ENCODE measurements at places on chromosomes 3 and 15. TPM values are rescaled to one million over a fixed set of nuclear protein-coding genes. Genes with fewer than 3 reads are reported as not detected.

DNA sequence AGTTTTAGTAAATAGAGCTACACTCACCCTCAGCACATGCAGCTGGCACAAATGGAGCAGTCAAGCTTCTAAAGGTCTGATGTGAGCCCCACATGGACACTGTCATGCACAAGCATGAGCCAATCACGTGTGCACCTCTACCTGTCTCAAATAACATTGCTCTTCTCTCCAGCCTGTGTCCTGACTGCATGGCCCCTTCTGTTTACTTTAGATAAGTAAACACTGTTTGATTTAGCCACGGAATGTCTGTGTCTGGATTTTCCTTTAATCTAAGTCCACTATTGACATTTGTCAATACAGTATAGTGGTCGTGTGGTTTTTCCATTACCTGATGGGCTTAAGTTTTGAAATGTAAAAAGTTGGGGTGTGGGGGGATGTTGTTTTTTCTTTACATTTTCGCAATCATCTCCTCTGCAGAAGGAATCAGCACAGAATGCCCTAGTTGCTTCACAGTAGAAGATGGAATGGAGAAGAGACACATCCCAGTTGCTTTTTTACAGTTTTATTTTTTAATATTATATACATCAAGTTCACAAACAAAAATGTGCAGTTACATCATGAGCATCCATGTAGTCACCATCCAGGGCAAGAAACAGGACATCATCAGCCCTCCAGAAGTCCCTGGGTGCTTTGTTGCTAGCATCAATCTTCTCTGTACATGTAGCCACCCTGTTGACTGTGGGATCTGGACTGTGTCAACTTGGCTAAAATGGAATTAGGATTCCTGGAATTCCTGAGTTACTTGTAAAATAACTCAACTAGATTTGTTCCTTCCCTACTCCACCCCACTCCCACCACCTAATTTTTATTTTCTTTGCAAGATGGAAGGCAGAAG is 146.1 kb downstream of the UACA start:
- no peak overlapping the region for H3K4me3 ChIP-seq
- no peaks in the 10 kb centered on the region for H3K4me1 ChIP-seq
- no peak for DNase-seq
- no peaks in the 10 kb centered on the region for H3K36me3 ChIP-seq
- no peak overlapping the region for H3K27ac ChIP-seq

- H3K4me3 ChIP-seq: no peak overlapping the region
- H3K27me3 ChIP-seq: no peaks in the 10 kb centered on the region
- peak overlapping the region; percentile 57 for H3K27ac ChIP-seq
- H3K4me1 ChIP-seq: peaks cover 7% of the 10 kb centered on the region
- peaks cover 81% of the 10 kb centered on the region for H3K36me3 ChIP-seq
These were observed 64.6 kb downstream of the DHX30 start for GRCh38 chr3:47867451-47868044.

- peak overlapping the region; percentile 51 for H3K4me3 ChIP-seq
- H3K27me3 ChIP-seq: no peaks in the 10 kb centered on the region
- DNase-seq: no peak
- H3K36me3 ChIP-seq: no peaks in the 10 kb centered on the region
- H3K4me1 ChIP-seq: peaks cover 6% of the 10 kb centered on the region
These were observed 849 bp downstream of the TRAK1 start for GRCh38 chr3:42092006-42092405.

- no peak overlapping the region for H3K27ac ChIP-seq
- DNase-seq: no peak
- no peaks in the 10 kb centered on the region for H3K36me3 ChIP-seq
These were observed 11.1 kb downstream of the RUVBL1 start for GRCh38 chr3:128112357-128112968.

GRCh38 chr3:197546307-197547085 is 9.3 kb downstream of the BDH1 start:
- DNase-seq: no peak
- no peaks in the 10 kb centered on the region for H3K27me3 ChIP-seq
- H3K4me1 ChIP-seq: peaks cover 12% of the 10 kb centered on the region

- no peak for DNase-seq
- no peaks in the 10 kb centered on the region for H3K36me3 ChIP-seq
- no peak overlapping the region for H3K27ac ChIP-seq
These were observed 43.3 kb upstream of the SLCO2A1 start for GRCh38 chr3:134072881-134073582.

DNA sequence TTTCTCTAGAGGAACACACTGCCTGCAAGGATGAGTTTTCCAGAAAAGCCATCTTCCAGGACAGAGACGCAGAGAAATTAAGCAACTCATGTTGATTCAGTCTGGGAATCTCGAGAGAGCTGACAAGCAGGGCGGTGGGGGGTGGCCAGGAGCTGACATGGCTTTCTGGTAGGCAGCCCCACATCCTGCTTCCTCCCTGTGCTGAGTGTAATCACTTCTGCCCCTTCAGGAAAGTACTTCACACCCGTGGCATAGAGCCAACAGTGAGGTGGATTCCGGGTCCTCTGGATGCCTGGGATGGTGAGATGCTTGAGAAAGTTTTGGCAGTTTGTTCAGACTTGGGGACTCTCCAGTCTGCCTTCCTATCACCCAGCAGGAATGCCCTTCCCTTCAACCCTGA is 221.1 kb downstream of the SLCO3A1 start:
- peaks cover 7% of the 10 kb centered on the region for H3K4me1 ChIP-seq
- peak; percentile 19 for DNase-seq
- H3K36me3 ChIP-seq: no peaks in the 10 kb centered on the region

DNA sequence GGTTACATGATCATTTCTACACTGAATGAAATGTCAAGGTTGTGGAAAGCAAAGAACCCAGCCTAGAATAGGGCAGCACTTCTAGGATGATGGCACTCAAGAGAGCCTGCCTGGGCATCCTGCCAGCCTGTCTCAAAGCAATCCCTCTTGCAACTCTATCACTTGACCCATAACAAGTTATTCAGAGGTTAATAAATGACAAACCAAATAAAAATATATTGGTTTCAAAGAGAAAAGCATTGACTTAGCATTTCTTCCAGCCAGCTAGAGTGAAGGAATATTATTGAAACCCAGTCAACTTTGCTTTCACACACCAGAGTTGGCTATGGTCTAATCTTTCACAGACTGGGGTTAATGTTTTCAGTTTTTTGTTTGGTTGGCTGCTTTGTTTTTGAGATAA is 214.6 kb upstream of the UBE2E2 start:
- no peak for DNase-seq
- H3K27me3 ChIP-seq: no peaks in the 10 kb centered on the region
- no peaks in the 10 kb centered on the region for H3K4me1 ChIP-seq
- no peak overlapping the region for H3K4me3 ChIP-seq
- H3K27ac ChIP-seq: no peak overlapping the region

GRCh38 chr3:72155391-72156064 is 370.6 kb upstream of the PROK2 start:
- H3K27me3 ChIP-seq: no peaks in the 10 kb centered on the region
- peaks cover 19% of the 10 kb centered on the region for H3K4me1 ChIP-seq
- H3K4me3 ChIP-seq: no peak overlapping the region
- H3K27ac ChIP-seq: peak overlapping the region; percentile 75
- DNase-seq: peak; percentile 67
- no peaks in the 10 kb centered on the region for H3K36me3 ChIP-seq

DNA sequence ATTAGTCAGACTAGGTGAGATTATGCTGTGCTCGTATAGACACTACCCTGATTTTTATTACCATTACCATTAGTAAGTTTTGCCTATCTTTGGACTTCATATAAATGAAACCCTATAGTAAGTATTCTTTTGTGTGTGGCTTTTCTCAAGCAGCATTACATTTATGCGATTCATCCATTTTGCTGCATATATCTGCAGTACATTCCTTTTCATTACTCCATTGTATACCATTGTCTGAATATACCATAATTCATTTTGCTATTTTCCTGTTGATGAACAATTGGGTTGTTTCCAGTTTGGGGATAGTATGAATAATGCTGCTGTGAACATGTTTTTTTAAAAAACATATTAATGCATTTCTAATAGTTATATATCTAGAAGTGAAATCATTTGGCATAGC is 45.3 kb downstream of the TMEM212 start:
- no peak overlapping the region for H3K4me3 ChIP-seq
- H3K4me1 ChIP-seq: no peaks in the 10 kb centered on the region
- no peak overlapping the region for H3K27ac ChIP-seq
- H3K36me3 ChIP-seq: no peaks in the 10 kb centered on the region
- DNase-seq: no peak
- no peaks in the 10 kb centered on the region for H3K27me3 ChIP-seq

DNA sequence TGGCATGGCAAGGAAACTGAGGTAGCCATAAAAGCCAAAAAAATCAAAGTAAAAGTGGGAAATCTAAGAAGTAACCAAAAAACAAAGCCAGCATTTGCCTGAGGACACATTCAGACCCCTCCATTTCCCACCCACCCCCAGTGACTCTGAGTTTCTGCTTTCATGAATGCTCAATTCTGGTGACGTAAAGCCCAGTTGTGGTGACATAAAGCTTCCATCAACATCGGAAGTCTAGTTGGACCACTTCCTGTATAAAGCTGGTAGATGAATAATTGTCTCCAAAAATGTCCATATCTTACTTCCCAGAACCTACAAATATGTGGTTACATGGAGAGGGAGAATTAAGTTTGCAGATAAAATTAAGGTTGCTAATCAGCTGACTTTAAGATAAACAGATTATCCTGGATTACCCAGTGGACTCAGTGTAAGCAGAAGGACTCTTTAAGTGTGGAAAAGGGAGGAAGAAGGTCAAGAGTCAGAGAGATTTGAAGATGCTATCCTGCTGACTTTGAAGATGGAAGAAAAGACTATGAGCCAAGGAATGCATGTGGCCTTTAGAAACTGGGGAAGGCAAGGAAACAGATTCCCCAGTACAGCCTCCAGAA is 62.0 kb upstream of the ST3GAL6 start:
- H3K27me3 ChIP-seq: no peaks in the 10 kb centered on the region
- no peaks in the 10 kb centered on the region for H3K4me1 ChIP-seq
- H3K4me3 ChIP-seq: no peak overlapping the region
- H3K27ac ChIP-seq: no peak overlapping the region
- no peaks in the 10 kb centered on the region for H3K36me3 ChIP-seq

DNA sequence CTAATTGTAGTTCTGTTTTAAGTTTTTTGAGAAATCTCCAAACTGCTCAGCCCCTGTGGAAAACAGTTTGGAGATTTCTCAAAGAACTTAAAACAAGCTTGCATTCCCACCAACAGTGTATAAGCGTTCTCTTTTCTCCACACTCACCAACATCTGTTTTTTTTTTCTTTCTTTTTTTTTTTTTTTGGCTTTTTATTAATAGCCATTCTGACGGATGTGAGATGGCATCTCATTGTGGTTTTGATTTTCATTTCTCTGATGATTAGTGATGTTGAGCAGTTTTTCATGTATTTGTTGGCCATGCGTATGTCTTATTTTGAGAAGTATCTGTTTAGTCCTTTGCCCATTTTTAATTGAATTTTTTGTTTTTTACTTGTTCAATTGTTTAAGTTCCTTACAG is 73.1 kb upstream of the COL8A1 start:
- no peak overlapping the region for H3K4me3 ChIP-seq
- H3K27ac ChIP-seq: no peak overlapping the region
- no peaks in the 10 kb centered on the region for H3K4me1 ChIP-seq
- H3K27me3 ChIP-seq: no peaks in the 10 kb centered on the region
- DNase-seq: no peak

DNA sequence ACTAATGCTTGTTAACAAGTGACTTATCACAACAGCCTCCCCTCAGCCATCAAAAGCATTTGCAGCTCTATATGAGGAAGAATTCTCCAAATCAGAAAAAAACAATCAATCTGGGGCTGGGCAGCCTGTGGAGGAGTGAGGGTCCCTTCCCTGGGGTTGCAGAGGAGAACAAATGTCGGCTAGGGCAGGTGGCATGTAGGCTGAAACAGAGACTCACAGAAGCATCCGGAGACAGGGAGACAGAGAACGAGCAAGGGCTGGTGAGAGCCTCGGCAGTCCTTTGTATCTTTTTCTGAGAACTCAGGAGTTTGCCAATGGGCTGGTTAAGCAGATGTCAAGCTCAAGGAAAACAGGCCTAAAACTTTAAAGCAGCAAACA is 15.8 kb downstream of the ITGA11 start:
- H3K36me3 ChIP-seq: peaks cover 2% of the 10 kb centered on the region
- no peak overlapping the region for H3K4me3 ChIP-seq
- no peak overlapping the region for H3K27ac ChIP-seq
- H3K27me3 ChIP-seq: no peaks in the 10 kb centered on the region
- DNase-seq: no peak
- peaks cover 19% of the 10 kb centered on the region for H3K4me1 ChIP-seq

DNA sequence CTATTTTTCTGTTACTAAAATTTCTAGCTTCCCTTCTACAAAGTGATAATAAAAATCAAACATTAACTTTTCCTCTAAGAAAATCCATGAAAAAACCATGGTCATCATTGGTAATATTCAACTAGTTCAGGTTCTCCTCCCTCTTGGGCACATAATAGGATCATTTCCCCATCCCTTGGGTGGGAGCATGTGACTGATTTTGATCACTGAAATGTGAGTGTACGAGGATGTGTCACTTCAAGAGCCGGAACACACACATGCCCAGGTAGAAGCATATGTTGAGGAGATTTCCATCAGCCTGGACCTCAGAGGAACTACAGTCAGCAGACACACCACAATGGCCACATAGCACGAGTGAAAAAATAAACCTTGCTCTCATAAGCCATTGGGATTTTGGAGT is 36.1 kb downstream of the AP3S2 start:
- H3K27ac ChIP-seq: no peak overlapping the region
- H3K27me3 ChIP-seq: no peaks in the 10 kb centered on the region
- no peaks in the 10 kb centered on the region for H3K4me1 ChIP-seq
- peaks cover 4% of the 10 kb centered on the region for H3K36me3 ChIP-seq
- H3K4me3 ChIP-seq: no peak overlapping the region

GRCh38 chr3:16400106-16400931 is 113.2 kb downstream of the RFTN1 start:
- DNase-seq: no peak
- H3K36me3 ChIP-seq: no peaks in the 10 kb centered on the region
- H3K27ac ChIP-seq: no peak overlapping the region
- peaks cover 18% of the 10 kb centered on the region for H3K4me1 ChIP-seq
- no peaks in the 10 kb centered on the region for H3K27me3 ChIP-seq
- H3K4me3 ChIP-seq: no peak overlapping the region

GRCh38 chr3:125120379-125121122 is 64.8 kb upstream of the HEG1 start:
- no peaks in the 10 kb centered on the region for H3K27me3 ChIP-seq
- H3K36me3 ChIP-seq: no peaks in the 10 kb centered on the region
- H3K4me1 ChIP-seq: peaks cover 56% of the 10 kb centered on the region
- no peak for DNase-seq
- H3K27ac ChIP-seq: no peak overlapping the region
- peak overlapping the region; percentile 54 for H3K4me3 ChIP-seq

GRCh38 chr3:8873740-8874139 is 89.5 kb downstream of the RAD18 start:
- no peaks in the 10 kb centered on the region for H3K36me3 ChIP-seq
- no peaks in the 10 kb centered on the region for H3K4me1 ChIP-seq
- H3K27me3 ChIP-seq: no peaks in the 10 kb centered on the region
- H3K4me3 ChIP-seq: no peak overlapping the region

GRCh38 chr3:2968475-2968874 is 141.7 kb downstream of the IL5RA start:
- no peaks in the 10 kb centered on the region for H3K36me3 ChIP-seq
- DNase-seq: no peak
- no peak overlapping the region for H3K27ac ChIP-seq
- no peaks in the 10 kb centered on the region for H3K27me3 ChIP-seq
- H3K4me1 ChIP-seq: peaks cover 7% of the 10 kb centered on the region

- peak overlapping the region; percentile 98 for H3K27ac ChIP-seq
- H3K27me3 ChIP-seq: no peaks in the 10 kb centered on the region
- H3K4me3 ChIP-seq: peak overlapping the region; percentile 55
- no peaks in the 10 kb centered on the region for H3K36me3 ChIP-seq
- no peak for DNase-seq
These were observed 52.9 kb upstream of the ITGA11 start for GRCh38 chr15:68484696-68485400.

The RARB gene
- 3.8 TPM for total RNA-seq

The CFAP100 gene
- total RNA-seq: not detected

The GOLGA8G gene
- total RNA-seq: not detected

The CPLX3 gene
- not detected for total RNA-seq

The PRR20G gene
- not detected for total RNA-seq

The GOLGA8N gene
- 36.8 TPM for total RNA-seq

The PROS1 gene
- 122 TPM for total RNA-seq

Data from thoracic aorta (tissue), 2 donors.